IPS-NIHi11 (cell line): ENCODE measurements at places on chromosomes 1 and 21.
A peak's percentile ranks its signal among the peaks of the same experiment; 100 is the strongest.

GRCh38 chr1:9957726-9958125 is 14.5 kb downstream of the NMNAT1 start:
- DNase-seq: no peak

GRCh38 chr1:109919303-109919702 is 8.7 kb downstream of the CSF1 start:
- DNase-seq: no peak

DNA sequence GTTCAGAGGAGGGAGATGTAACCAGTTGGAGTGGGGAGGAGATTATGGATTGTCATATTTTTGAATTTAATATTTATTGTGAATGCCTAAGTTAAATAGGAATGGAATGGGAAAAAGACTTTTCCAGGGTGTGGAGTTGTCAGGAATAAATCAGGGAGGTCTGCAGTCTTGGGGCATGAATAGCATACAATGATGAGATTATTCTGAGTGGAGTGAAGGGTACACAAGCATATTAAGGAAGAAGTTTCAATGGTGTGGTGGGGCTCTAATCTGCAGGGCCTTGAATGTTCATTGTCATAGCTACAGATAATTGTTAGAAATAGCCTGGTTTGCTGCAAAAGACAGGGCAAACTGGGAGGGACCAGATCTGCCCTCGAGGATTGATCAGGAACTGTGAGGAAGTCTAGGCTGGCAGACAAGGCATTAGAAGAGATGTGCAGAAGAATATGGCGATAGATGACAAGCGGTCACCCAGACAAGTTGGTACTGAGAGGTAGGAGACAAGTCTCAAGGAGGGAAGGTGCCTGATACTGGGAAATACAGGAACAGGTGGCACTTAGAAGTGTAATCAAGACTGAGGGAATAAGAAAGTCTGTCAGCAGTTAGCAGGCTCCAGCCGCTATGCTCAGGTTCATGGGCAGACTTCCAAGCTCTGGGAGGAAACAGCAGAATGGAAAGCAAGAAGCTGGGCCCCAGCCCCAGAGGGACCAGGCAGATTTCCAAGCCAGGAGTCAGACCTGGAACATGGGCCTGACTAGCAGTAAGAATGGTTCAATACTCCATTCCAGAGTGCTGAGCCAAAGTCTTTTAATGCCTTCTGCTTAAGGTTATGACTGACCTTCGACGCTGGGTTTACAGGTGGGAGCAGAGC is 20.9 kb upstream of the RGL1 start:
- no peak for DNase-seq

DNA sequence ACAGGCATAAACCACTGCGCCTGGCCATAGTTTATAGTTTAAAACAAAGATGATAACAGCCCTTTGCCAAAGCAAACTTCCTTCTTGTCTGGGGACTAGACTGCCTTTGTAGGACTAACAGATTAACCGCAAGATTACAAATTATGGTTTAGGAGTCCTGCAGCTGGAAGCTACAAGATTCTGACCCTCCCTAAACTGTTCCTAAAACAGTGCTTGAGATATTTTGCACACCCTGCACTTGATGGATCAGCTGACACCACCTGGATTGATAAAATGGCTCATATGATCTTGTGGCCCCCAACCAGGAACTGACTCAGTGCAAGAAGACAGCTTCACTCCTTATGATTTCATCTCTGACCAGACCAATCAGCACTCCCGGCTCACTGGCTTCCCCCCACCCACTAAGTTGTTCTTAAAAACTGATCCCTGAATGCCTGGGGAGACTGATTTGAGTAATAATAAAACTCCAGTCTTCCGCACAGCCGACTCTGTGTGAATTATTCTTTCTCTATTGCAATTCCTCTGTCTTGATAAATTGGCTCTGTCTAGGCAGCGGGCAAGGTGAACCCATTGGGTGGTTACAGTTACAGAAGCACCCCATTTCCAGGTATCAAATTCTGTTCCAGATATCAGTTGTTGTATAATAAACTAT is 13.8 kb upstream of the RNF11 start:
- no peak for DNase-seq

- DNase-seq: peak; percentile 97
Observed at GRCh38 chr1:32073299-32074229, 825 bp downstream of the TMEM39B start.

DNA sequence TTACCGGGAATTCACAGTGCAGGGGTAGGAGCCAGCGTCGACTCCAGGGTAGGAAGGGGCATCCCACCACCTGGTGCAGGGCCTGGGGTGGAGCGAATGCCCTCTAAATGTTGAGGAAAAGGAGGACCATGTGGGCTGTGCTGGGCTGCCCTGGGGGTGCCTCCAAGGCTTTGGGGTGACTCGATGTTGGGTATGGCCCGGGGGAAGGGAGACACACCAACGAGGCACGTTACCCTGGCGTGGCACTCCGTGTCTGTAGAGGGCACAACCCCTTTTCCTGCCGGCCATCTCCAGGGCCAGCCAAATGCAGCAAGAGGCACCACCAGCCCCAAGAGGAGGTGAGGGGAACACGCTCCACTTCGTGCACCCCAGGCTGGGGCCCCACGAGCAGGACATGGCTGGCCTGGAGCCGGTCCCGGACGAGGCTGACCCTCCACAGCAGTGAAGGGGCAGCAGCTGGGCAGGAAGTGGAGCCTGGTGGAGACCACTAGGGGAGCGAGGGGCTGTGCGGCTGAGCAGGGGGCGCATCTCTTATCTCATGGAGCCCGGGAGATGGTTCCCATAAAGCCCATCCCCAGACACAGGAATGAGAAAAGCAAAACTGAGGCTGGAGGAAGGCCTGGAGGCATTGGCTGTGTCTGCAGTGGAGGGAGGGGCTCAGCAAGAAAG is 11.2 kb downstream of the ACTRT2 start:
- DNase-seq: no peak

DNA sequence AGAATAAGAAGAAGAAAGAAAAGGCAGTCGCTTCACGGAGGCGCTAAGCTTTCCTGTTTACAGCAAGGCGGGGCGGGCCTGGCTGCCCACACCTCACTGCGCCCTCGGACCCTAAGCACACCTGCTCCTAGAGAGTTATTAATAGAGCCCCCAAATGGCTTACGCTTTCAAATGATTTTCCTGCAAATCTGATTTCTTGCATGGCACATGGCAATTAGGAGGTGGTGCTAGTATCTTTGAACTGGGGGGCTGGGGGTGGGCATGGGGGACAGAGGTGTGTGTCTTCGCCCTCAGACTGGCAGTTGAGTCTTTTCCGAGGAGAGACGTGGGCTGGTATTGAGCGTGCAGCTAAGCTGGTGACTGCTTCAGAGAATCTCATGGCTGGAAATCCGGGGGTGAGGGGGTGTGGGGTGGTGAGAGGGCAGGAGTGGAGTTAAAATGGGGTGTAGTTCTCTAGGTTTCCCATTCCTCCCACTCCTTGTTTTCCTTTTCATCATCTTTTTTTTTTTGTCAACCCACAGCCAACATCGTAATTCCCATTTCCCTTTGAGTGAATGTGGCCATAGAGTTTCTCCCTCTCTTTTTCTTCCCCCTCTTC is 1.3 kb downstream of the S1PR1 start:
- DNase-seq: no peak

DNA sequence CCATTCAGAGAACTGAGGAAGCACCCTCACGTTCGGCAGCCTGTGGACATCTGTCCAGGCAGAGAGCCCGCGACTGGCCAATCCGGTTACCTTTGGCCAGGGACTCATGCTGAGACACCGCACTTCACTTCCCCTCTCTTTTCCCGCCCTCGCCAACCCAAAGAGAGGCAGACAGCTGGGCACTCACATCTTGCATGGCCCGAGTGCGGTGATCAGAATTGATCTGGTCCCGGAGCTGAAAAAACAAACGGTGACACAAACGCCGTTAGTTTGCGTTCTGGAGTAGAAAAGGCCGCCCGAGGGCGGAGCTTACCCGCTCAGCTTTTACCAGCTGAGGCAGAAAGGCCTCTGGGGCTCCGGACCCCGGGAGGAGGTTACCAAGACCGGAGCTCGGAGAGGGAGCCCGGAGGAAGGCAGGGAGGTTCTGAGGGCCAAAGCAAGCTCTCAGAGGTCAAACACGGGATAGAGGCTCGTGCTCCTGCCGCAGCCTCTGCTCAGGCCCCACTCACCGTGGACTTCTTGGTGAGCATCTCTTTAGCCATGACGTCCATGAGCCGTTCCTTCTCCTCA is 376 bp downstream of the SF3A3 start:
- peak; percentile 53 for DNase-seq

DNA sequence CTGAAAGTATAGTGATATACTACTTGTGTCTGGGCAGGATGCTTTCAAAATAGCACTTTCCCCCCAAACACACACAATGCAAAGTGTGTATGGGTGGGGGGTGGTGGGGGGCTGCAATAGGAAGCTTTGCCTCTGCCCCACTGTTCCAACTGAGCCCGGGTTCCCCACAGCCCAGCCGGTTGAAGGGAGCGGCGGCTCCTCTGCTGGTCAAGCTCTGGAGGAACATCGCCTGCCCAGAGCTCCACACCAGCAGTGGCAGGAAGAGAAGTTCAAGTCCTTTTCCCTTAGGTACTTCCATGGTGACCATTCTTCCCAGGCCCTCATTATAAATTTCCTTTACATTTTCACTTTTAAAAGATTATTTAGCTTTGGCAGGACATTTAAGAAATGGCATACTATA is 74.9 kb downstream of the CAPZB start:
- DNase-seq: peak; percentile 37

GRCh38 chr1:194297094-194297493 is 1110.7 kb upstream of the B3GALT2 start:
- DNase-seq: no peak

DNA sequence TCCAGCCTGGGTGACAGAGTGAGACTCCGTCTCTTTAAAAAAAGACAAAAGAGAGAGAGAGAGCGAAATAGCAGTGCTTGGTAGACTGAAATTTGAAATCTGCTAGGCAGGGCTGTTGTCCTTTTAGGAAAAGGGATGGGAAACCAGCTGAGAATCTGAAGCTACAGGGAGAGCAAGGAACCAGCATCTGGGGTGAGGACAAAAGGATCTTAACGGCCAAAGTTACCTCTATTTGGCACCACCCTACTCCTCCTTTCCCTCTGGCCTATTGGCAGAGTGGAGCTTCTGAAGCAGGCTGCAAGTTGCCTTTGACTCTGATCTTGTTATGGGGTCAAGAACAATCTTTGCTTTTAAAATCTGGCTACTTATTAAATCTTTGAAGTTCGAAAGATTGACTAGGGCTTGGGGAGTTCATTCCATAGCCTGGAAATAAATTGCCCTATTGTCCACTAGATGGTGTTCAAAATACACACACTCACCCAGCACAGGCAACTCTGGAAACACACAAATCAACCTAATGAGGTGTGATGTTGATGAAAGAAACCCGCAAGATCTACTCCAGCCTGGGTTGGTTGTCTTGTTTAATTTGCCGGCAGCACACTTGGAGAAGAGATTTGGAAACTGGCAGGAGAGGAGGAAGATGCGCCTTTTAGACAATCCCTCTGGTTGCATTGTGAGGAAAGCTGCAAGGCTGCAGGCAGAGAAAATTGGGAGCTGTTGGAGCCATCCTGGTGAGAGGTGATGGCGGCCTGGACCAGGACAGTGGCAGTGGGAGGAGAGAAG is 16.5 kb upstream of the PARP1 start:
- peak; percentile 46 for DNase-seq

DNA sequence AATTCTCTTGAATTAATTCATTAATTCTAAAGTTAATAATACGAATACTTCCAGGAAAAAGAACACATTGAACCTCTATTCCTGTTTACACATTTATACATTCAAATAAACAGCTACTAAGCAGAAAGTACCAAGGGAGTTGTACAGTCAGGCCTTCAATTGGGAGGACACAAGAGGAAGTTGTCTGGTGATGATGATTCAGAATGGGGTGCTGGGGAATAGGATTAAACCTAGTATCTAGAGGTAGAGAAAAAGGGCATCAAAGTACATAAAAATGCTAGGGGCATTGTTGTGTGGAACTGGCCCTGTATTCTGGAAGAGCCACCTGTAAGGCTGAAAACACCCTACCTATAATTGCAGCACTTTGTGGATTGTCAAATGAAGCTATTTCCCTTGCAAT is 71.7 kb upstream of the MROH9 start:
- no peak for DNase-seq

- DNase-seq: peak; percentile 96
Observed at GRCh38 chr1:204128964-204129896, 22.6 kb downstream of the ETNK2 start.

GRCh38 chr1:93021539-93022134 is 57.4 kb upstream of the MTF2 start:
- DNase-seq: peak; percentile 46

GRCh38 chr1:11648732-11649158 is 5.5 kb downstream of the FBXO2 start:
- DNase-seq: peak; percentile 71

DNA sequence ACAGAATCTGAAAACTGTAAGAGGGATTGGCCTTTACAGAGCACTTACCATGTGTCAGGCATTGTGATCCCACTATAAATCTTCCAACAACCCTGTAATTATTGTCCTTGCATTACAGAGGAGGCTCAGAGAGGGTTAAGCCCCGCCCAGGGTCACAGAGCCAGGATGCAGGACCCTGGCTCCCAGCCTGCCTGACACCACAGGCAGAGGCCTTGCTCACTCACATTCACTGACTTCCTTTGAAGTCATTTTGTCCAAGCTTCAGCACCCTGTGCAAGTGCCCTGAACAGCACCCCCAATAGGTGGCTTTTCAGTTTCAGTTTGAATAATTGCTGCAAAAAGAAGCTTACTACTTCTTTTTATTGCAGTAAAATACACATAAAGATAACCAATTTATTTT is 256.8 kb upstream of the NFIA start:
- peak; percentile 40 for DNase-seq

- no peak for DNase-seq
Observed at GRCh38 chr1:171258429-171258828, 10.1 kb downstream of the FMO1 start.

DNA sequence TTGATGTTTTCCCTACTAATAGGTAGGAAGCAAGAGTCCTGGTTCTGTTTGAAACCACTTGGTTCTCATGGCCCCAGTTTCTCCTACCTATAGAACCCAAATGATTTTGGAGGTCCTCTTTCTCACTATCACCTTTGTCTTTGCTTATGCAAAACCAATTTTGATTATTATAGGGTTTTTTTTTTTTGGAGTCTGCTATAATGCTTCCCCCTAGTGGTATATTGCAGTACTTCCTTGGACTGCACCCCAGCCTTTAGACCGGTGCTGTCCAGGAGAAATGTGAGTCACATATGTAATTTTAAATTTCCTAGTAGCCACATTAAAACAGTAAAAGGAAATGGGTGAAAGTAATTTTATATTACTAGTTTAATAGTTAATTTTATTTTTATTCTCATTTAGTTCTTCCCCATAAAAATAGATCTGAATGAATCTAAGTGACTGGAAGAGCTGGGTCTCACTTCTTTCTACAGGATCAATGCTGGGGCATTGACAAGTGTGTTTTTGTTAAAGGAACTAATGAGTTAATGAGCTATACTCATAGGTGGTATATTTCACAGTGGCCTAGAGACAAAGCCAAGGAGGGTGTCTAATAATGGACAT is 10.6 kb downstream of the FCMR start:
- peak; percentile 55 for DNase-seq

- DNase-seq: no peak
Observed at GRCh38 chr1:236734141-236734765, 48.0 kb downstream of the ACTN2 start.

DNA sequence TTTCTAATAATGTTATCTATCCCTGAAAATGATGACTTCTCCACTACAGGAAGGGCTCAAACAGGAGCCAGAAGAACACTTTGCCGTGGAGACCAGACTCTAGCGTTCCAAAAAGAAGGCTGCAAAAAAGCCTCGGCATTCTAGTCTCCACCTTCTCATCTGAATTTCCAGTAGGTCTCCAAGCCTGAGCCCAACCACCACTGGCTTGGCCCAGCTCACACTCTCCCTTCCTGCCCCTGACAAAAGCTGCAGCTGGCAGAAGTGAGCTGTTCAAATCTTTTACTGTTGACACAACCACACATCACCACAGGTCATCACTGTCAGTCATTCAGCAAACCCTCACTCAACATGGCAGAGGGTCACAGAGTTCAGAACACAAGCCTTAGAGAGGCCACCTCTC is 69.3 kb downstream of the CAMK2N1 start:
- DNase-seq: no peak
